ENCODE measurements at places on chromosomes 7 and 10.

GRCh38 chr10:3687510-3688081, 97.4 kb downstream of the KLF6 start:
- DNase-seq = no peak

DNA sequence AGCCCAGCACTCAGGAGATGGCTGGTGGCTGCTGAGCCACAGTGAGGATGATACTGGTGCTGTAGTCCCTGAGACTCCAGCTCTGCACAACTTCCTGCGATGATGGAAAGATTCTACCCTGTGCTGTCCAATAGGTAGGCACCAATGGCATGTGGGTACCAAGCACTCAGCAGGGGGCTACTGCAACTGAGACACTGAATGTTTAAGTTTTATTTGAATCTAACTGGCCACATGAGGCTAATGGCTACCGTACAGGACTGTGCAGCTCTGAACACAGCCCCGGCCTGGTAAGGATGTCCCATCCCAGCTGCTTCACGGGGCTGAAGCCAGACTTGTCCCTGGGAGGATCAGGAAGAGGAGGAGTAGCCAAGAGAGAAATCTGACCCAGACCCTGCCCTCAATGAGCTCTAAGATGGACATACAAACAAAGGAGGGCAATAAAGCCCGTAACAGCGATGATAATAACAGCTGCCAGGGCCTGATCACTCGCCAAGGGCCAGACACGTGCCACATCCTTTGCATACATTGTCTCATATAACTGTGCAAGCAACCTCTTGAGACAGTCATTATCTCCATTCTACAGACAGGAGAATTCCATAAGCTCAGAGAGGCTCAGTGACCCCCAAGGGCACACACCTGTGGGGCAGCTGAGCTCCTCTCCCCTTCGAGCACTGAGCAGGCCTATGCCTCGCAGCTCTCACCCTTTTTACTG, 3.8 kb downstream of the GPRIN2 start:
- DNase-seq = no peak

GRCh38 chr10:86687750-86688149, 19.4 kb downstream of the LDB3 start:
- no peak for DNase-seq

- no peak for DNase-seq
These were observed 708 bp downstream of the KLHDC10 start for GRCh38 chr7:130070861-130071622.

DNA sequence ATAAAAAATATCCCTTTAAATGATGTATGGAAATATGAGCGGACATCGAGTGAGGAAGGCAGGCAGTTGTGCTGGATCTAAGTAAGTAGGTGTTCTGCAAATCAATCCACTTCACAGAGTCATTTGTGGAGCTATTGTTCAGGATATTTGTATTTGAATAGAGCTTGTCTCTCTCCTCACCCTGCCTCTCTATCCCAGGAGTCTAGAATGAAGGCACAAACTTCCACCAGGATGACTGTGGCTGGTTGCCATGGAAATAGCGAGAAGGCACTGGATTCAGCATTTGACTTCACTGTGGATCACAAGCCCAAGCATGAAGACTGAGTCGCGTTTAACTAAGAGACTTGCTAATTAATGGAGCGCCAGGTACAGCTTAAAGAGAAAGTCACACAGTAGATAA, 53.2 kb downstream of the NPY start:
- no peak for DNase-seq

DNA sequence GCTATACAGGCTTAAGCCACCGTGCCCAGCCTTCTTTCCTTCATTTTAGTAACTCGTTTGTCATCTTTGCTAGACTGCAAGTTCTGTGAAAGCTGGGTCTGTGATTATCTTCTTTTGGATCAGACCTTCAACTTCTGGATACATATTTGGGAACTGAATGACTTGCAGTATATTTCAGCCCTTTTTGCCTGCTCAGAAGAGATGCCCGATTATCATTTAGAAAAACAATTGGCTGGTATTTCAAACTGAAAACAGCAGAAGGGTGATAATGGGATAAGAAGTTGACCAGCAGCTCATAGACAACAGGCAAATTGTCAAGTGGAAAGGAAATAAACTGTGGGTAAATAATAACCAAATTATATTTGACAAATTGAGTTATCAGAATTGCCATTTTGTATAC, 14.6 kb downstream of the RSBN1L start:
- no peak for DNase-seq

DNA sequence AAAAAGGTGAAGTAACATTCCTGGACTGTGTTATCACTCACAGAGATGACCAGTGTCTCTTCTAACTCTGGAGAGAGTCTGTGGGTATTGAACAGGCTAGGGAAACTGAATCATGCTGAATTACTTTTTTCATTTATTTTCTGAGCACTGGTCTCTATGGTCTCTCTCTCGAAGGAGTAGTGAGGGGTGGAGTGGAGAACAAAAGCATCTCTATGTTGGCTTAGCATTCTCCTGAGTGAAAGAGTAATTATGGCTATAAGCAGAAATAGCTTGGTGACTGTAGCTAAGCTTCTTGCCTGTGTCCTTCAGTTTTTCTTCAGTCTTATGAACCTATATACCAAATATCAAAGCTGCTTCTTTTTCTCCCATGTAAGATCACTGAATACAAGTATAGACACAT, 64.6 kb upstream of the PTN start:
- DNase-seq = no peak

DNA sequence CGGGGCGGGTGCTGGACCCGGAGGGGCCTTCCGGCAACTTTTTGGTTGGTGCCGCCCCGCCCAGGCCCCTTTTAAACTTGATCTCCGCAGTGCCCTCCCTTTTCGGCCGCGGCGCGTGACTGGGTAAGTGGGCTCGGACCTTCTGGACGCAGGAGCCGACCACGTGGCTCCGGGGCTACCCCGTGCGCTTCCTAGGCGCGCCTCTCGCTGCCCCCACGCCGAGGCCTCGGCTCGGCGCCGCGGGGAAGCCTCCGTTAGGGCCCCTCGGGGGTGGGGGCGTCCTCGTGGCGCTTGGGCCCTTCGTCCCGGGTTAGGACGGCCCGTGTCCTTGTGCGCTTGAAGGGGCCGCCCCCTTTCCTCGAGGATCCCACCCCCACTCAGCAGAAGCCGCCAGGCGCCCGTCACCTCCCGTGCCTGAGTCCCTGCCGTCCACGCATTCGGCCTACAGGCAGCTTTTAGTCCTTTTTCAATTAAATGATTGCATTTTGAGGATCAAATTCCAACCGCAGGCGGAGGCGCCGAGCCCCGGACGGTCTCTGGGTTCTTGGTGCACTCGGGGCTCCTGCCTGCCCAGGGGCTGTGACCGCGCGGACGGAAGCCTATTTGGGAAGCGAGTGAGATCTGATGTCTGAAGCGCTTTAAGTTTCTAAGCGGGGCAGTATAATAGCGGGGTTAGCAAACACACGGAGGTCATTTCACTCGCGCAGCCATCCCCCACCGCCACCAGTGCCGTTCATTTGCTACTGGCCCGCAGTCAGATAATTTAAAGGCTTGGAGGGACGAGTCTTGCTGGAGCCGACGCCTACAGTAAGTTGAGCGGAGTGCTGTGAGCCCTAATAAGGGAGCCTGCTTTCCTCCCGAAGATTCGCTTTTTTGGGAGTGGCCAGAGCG, 31.8 kb upstream of the TOMM7 start:
- DNase-seq = peak; percentile 62

- DNase-seq = no peak
These were observed 23.4 kb upstream of the ZC3HAV1 start for GRCh38 chr7:139132887-139133286.

DNA sequence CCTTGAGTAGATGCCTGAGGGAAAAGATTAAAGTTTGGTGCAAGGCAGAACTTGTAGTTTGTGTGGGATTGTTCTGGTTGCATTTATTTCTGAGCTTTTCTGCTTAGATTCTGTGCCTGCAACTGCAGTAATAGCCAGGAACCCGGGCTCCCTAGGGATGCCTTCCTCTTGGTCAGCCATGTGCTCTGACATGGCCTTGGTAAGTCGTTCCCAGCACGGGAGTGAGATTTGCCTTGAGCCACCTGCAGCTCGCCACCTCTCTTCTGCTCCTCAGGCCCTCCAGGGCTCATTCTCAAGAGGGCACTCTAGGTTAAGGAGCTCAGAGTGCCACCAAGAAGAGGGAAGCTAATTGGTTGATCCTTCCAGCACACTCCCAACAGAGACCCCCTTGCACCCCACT, 350.6 kb upstream of the MKI67 start:
- no peak for DNase-seq

DNA sequence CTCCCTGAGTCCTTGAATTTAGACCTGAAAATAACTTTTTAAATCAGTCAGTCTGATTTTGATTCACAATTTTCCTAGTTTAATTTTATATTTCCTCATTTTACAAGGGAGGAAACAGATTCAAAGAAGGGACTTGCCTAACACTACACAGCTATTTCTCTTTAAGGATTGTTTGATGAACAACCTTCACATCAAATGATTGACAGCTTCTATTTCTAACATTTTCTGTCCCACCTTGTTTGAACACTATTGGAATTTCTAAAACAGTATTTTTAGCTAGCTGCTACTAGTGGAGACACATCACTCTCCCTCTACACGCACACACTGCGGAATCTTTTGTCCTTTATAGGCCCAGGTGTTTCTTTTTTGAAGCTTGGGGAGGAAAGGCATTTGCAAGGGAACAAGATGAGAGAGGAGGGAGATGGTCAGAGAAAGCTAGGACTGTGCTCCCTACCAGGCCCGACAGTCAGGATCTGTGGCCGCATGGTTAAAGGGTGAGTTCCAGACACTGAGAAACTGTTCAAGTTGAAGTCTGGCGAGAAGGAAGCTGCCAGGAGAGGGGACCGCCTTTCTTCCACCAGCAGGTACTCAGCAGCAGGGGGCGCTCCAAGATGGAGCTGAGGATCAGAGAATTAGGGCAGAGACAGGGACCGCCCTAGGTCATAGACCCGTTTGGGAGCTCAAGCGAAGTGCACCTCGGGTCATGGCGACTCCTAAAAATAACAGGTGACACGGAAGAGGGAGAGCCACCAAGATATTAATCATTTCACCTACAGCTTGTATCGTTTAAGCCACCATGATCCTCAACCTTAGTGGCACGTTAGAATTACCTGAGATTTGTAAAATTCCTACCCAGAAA, 49.7 kb downstream of the DNAJC12 start:
- DNase-seq = peak; percentile 50

- no peak for DNase-seq
These were observed 1.5 kb downstream of the ABCB4 start for GRCh38 chr7:87473986-87474385.

DNA sequence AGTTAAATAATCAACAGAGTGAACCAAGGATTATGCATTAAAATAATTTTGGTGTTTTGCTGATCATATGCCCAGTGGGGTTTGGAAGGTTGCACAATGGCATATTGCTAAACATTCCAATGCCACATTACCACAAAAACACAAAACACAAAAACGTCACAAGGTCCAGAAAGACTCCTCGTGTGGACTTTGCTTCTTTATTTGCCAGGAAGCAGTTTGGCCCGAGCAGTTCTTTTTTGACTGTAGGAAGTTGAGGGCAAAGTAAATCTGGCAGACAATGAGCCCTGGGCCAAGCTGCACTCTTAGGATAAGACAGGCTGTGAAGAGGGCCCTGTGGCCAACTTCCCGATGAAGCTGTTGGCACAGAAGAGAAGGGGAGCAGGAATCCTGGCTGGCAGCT, 39.2 kb upstream of the SLC35B4 start:
- DNase-seq = no peak

GRCh38 chr10:35192645-35193249, 66.1 kb downstream of the CREM start:
- no peak for DNase-seq

DNA sequence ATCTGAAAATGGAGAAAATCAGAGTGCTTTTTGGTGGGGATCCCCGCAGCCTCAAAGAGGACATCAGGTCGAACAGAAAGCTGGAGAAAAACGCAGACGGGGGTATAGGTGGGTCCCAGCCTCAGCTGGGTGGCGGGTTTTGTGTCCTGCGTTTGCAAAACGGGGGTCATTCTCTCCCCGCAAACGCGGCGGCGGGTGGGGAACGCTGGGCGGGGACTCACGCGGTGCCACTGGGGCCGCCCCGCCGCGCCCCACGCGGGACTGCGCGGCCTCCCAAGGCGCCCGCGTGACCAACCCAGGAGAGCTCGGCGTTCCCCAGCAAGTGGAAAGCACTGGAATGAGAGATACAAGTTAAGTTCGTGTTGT, 806 bp upstream of the VIPR2 start:
- no peak for DNase-seq

GRCh38 chr7:81487516-81487915, 282.3 kb downstream of the HGF start:
- no peak for DNase-seq

GRCh38 chr10:103712898-103713498, 142.4 kb downstream of the SH3PXD2A start:
- peak; percentile 62 for DNase-seq

DNA sequence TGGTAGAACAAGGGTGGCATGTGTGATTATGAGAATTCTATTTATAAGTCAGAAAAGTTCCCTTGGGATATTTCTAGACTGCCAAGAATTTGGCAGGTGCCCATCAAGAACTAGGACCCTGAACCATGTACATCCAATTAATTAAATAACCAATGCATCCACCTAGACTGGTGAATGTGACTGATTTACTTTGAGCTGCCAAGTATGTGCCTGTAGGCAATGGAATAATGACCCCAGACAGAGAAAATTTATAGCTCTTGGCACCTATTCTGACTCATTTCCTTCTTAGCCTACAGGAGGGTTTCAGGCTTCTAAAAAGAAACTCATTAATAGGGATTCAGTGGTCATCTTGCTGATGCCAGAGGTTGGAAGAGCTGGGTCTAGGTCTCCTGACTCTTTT, 54.9 kb downstream of the KCNH2 start:
- no peak for DNase-seq

- DNase-seq = peak; percentile 13
These were observed 26.2 kb upstream of the ZNF467 start for GRCh38 chr7:149799397-149800168.

DNA sequence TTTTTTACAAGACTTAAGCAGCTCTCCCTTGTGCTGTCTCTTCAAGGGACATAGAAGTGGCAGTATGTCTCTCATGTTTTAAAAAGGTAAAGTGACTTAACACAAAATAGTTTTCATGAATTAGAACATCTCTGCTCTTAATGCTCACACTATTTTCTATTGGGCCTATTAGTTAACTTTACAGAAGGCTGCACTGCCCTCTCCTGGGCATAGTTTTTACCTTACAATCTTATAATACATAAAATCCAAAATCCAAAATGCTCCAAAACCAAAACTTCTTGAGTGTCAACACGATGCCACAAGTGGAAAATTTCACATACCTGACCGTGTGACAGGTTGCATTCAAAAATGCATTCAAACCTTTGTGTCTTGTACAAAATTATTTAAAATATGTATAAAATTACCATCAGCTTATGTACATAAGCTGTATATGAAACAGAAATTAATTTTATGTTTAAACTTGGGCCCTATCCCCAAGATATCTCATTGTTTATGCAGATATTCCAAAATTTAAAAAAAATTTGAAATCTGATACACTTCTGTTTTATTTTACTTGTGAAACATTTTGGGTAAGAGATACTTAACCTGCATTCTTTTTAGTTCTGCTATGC, 25.8 kb downstream of the TES start:
- no peak for DNase-seq

- DNase-seq = no peak
These were observed 133.8 kb upstream of the PLXNA4 start for GRCh38 chr7:132709971-132710567.

GRCh38 chr7:68321076-68321639, 1277.1 kb upstream of the AUTS2 start:
- DNase-seq = no peak

- DNase-seq = no peak
These were observed 2.2 kb downstream of the OGDHL start for GRCh38 chr10:49759787-49760551.

GRCh38 chr10:129775681-129776080, 188.4 kb downstream of the EBF3 start:
- DNase-seq = no peak

- DNase-seq = no peak
These were observed 882 bp downstream of the DLX6 start for GRCh38 chr7:97006055-97006815.
